GM10248 (cell line): ENCODE measurements at places on chromosomes 1 and 21.

GRCh38 chr1:200780545-200781369 is 42.1 kb downstream of the CAMSAP2 start:
- no peak for DNase-seq

DNA sequence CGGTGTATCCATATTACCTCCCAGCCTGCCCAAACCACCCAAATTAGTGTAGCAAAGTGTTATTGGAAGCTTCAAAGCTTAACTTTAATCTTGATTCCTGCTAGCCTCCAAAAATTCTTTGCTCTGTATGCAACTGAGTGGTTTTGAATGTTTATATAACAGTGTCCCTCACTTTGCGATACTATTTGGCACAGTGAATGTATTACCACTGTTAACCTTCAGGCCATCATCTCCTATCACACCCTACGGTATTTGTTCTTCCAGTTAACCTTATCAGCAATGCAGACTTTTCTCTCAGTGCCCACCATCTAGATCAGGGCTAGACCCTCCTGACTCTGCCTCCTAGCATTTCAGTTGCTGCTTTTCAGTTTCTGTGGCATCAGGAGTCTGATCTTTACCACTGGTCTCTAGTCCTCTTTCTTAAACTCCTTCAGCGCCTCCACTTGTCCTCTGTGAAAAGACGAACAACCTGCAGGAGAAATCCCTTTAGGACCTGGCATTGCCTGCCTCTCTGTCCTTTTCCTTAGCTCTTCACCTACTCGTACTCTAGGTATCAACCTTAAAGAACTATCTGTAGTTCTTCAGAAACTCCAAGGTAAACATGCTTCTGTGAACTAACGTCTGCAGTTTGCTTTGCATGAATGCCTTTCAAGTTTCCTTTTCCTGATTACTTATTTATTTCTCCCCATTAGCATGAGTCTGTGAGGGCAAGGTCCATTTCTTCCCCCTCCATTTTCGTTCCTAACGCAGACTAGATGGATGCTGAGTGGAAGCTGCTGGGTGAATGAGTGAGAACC is 71.7 kb downstream of the SNX7 start:
- no peak for DNase-seq

- no peak for DNase-seq
Measured at GRCh38 chr1:246567646-246568235, 1.5 kb downstream of the CNST start.

DNA sequence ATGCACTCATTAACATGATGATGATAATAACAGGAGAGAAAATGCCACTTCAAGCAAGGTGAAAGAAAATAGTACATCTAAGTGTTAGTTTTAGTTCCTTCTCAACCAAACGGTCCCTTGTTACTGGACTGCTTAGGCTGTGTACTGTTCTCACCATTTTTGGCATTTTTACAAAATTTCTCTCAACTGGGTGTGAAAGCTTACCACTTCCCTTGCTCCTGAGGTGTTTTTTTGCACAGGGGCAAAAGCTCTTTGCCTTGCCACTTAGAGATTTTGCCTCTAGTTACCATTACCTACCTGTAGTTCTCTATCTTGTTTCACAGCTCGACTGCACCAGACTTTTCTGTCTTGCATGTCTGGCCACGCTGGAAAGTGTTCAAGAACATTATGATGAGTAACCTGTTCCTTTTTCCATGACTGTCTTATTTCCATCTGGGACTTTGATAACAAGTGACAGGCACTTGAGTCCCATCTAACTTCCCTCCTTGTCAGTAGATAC is 10.7 kb downstream of the NEK7 start:
- DNase-seq, result peak; percentile 17

GRCh38 chr1:87612956-87613355 is 284.3 kb downstream of the LMO4 start:
- no peak for DNase-seq

DNA sequence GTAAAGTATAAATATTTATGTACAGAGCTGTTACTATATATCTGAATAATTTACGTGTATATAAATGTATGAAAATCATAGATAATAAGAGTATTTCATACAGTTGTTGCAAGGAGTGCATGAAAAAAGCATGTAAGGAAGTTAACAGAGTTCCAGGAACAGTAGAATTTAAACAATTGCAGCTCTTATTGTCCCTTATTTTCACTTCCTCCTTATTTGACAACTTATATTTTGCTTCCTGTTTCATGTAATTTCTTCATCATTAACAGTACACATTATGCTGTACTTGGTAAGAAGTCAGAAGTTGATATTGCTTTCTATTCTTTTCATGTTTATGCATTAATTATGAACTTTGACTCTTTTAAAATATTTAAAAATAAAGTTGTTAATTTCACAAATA is 681.5 kb downstream of the LRRIQ3 start:
- no peak for DNase-seq

GRCh38 chr21:45037986-45038385 is 36.4 kb upstream of the ADARB1 start:
- no peak for DNase-seq

- no peak for DNase-seq
Measured at GRCh38 chr1:191261111-191261510, 783.4 kb upstream of the BRINP3 start.

- DNase-seq, result no peak
Measured at GRCh38 chr1:7060745-7061144, 275.5 kb downstream of the CAMTA1 start.

- DNase-seq, result no peak
Measured at GRCh38 chr1:203682473-203683383, 56.1 kb downstream of the ATP2B4 start.

DNA sequence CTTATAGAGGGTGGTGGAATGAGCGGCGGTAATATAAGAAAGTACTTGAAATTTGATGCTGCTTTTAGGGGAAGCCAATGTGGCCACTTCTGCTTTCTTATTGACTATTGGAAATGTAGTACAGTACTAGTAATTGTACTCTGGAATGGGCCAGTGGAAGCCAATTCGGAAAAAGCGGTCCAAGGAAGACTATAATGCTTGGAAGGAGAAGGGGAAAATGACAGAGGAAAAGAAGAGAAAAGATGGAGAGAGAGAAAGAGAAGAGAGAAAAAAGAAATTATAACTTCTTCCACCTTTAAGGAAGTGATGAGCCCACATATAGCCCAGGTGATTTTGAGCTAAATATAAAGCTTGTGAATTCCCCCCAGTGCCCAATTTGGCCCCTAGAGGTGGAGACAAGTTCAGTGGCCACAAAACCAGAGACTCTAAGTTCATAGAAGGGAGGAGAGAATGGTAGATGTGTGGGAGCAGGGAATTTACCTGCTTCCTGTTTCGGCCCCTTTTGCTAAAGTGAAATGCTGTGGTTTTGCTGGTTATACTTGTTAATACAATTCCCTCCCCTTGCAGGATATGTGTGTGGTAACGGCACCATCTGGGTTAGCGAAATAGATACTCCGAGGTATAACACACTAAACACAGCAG is 35.7 kb upstream of the DUSP10 start:
- peak; percentile 64 for DNase-seq

GRCh38 chr1:45843474-45843905 is 40.1 kb downstream of the MAST2 start:
- DNase-seq, result peak; percentile 32

- DNase-seq, result peak; percentile 31
Measured at GRCh38 chr21:33642896-33643657, 776 bp downstream of the ITSN1 start.

DNA sequence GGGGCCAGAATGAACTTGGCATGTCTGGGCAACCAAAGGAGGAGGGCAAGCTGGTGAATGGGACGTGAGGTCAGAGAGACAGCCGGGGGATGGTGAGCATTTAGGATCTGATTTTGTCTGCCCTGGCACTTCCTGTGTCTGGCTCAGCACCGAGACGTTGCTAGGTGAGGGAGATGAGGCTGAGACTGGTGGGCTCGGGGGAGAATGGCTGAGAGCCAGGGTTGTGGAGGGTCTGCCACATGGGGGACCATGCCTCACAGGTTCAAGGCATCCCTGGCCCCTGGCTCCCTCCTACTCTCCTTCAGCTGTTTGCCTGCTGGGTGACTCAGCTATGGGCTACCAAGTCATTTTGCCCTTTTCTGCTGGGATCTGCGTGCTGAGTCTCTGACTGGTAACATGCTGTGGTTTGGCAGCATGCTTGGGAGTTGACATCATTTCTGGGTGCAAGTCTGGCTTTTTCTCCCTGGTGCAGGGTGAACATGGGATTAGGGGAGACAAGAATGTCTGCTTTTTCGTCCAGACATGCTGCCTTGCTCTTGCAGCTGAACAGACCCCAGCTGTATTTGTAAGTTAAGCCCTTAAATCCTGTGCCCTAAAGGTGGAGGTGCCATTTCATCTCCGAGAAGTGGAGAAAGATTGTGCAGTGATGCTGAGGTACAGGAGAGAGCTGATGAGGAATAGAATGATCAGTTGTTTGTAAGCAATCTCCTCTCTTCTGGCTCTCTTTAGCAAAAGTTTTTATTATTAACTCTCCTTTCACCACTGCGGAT is 17.6 kb downstream of the GALNT2 start:
- no peak for DNase-seq

DNA sequence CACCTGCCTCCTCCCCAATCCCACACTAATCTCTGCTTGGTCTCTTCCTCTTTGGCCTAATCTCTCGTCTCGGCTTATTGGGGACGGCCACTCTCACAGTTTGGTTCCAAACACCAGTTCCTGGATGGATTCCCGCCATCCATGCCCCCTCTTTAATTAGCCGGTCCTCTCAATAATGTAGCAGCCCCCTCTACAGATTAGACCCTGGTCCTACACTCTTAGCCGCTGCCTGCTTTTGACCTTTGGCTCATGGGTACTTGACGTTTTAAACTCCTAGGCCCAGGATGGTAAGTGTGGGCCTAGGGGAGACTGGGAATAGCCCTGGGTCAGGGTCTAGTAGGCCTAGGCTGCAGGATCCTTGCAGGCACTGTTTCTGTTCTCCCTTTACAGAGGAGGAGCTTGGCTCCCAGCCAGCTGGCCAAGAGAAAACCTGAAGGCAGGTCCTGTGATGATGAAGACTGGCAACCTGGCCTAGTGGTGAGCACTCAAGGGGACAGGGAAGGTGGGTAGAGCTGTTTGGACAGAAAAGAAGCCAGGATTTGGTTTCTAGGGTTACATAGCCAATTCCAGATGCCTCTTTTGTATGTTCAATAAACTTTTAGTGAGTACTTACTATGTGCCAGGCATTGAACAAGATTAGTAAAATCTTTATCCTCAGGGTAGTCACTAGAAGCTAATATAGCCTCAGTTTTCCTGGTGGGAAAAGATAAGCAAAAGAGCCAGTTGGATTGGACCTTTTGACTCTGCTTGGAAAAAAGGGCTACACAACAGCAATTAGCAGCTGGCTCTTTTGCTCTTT is 758 bp downstream of the RAD54L start:
- DNase-seq, result peak; percentile 24

DNA sequence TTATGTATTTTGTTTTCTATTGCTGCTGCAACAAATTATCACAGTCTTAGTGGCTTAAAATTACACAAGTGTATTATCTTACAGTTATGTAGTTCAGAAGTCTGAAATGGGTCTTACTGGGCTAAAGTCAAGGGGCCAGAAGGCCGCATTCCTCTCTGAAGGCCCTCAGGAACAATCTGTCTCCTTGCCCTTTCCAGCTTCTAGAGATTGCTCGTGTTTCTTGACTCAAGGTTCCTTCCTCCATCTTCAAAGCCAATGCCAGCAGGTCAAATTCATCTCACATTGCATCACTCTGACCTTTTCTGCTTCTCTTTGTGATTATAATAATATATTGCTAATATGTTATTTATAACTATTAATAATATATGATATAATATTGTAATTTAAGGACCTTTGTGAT is 97.1 kb downstream of the DIRAS3 start:
- DNase-seq, result no peak

DNA sequence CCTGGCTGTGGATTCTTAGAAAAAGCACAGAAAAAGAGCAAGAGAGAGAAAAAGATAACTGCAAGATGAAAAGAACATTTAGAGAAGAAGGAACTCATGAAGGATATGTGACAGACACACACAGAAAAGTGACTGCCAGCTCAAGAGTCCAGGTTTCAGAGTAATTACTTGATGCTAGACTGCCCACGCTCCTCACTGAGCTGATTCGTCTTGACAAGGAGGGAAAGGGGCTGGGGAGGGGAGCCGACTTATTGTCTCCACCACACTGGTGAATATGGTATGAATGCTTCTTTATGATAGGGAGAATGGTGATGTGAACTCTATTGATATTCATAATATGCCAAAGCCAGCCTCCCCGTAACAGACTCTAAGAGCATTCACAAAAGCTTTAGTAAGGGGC is 140.4 kb downstream of the BRINP2 start:
- DNase-seq, result no peak

DNA sequence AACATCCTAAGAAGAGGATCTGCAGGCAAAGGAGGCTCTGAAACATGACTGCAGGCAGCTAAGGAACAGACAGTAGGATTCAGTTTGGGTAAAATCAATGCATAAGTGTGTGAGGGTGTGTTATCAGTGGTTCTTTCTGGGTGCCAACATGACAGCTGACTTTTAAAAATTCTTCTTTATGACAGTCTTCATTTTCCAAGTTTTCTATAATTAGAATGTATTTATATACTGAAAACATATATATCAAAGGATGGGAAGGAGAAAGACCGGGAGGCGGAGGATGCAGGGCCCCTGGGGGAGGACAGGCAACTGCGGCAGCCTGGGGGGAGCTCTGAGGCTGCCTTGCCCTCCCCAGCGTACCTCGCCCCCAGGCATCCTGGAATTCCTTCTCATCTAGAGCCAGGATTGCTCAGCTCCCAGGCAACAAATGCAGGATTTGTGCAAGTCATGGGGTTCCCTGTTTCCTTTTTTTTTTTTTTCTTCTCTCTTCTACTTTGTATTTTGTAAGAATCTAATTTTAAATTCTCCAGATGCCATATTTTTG is 104.8 kb downstream of the CSMD2 start:
- DNase-seq, result no peak

DNA sequence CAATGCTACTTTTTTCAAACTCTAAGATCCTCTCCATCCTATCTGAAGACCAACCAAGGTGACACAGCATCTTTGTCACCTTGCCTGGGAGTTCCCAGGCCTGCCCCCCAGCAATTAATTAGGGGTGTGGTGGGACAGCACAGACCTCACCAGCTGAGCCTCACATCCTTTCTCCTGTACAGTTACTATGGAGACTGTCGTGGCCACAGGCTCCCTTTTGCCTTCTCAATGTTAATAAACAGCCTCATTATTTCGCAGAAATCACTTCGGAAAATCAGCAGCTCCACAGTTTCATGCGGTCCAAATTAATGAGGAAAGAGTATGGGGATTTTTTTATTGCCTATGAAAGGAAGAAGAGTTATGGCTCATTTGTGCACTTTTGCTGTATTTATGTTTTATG is 378.3 kb downstream of the NPHP4 start:
- DNase-seq, result no peak

GRCh38 chr1:100400404-100400803 is 48.1 kb downstream of the CDC14A start:
- DNase-seq, result peak; percentile 21
